ENCODE measurements at places on chromosomes 5 and 9.

DNA sequence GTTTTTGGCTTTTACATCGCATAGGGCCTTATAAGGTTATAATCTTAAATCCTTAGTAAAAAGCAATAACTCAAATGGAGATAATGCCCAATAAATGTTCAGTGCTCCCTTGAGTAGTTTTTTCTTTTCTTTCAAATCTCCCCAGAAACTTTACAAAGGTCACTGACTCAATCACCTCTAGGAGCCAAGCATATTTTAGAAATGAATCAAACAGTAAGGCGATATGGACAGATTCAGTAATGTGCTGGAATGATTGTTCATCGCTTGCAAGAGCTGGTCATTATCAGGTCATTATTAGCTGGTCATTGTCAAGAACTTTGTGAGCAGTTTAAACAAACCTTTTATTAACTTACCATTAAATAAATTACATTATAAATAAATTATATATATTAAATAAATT, 130.4 kb upstream of the SLIT3 start:
- no peak for DNase-seq

DNA sequence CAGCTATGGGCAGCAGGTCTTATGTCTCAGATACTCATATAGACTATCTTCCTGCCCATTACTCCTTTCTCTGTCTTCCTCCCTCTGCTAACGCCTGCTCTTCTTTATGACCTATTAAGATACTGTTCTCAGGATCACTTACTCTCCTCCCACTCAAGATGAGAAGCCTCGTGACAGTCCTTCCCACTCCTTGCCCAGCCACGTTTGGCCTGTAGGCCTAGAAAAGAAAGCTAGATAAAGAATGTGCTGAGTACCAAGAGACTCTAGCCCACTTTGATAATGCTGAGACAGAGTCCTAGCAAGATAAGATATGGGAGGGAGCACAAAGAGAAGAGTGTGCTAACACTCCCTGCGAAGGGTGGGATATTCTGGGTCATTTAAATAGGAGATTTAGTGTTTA, 6.8 kb upstream of the DENND4C start:
- DNase-seq = no peak

DNA sequence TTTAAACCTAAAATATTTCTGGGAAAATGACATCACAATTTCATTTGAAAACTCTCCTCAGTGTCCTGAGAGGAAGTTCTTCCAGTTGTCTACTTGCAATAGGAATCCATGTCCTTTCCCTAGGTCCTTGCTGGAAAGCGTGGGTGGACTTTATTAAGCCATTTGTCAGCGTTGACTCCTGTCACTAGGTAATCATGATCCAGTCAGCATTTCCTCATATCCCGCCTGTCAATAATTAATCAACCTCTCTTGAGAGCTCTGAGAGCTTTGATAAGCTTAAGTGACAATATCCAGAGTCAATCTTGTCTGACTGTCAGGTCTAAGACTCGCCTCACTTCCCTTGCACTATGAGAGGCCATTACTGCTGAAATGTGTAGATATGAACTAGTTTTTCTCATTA, 107.2 kb upstream of the SLIT3 start:
- DNase-seq = no peak

DNA sequence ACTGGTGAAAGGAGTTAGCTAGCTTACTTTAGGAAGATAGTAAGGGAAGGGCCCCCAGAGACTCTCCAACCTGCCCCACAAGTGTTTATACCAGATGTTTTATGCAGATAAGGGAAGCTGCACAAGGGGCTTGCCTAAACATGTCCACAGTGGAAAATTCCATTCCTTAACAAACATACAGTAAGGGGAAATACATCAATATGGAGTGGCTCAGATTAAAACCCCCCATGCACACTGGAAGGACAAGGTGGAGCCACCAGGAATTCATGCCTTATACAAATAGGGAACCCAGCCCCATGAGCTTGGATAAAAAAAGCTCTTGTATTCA, 106.3 kb upstream of the GPBP1 start:
- no peak for DNase-seq

GRCh38 chr5:174798551-174798951, 74.2 kb downstream of the MSX2 start:
- DNase-seq = no peak

DNA sequence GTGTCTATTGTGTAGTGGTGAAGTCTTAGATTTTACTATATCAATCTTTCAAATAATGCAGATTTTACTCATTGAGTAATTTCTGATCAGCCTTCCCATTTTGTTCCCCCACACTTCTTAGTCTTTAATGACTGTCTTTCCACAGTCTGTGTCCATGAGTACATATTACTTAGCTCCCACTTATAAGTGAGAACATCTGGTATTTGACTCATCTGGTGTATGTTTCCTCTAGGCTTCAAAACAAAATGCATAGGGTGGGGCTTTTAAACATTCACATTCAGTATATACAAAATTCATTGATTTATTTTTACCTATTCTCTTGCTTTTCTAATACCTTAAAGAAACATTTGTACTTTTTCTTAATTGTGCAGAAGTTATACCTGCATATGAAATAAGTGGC, 513.0 kb downstream of the MTRR start:
- DNase-seq = no peak

DNA sequence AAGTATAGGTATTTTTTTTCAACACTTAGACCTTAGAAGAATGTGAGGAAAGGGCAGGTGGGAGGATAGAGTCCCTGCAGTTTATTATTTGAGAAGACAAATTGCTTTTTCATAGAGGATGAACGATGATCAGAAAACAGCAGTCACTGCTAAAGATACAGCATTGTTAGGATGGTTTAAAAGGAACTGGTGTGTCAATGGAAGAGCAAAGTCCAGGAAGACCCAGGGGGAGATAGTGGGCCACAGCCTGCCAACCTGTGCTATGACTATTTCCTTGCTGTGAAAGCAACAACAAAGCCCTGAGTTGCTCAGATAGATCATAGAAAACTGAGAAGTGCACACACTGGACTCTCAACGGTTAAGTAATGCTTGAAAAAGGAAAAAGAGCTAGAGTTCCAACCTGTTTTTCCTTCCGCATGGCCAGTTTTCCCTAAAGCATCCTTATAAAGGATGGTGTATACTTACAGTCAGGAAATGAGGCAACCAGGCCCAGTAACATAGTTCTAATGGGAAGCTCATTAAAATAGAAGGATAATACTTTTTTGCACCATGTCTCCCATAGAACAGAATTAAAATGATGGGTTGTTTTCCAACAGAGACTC, 153.8 kb downstream of the CEMIP2 start:
- no peak for DNase-seq

DNA sequence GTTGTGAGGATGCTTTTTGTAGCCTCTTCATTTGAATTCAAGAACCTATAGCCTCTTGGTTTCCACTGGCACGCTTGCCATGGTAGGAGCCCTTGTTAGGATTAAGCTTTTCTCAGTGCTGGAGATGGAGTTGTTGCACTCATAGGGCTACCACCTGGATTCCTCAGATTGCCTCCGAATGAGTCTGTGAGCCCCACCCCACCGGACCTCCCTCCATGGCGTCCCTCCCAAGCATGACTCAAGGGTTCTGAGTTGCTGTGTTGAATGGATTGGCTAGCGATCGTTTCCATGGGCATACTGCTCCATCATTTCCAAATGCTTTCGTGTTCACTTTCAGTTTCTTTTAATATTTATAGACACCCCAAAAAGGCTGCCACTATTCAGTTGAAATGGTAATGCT, 69.9 kb downstream of the DAPK1 start:
- no peak for DNase-seq

- no peak for DNase-seq
Measured at GRCh38 chr5:137296213-137296781, 202.8 kb downstream of the SPOCK1 start.

DNA sequence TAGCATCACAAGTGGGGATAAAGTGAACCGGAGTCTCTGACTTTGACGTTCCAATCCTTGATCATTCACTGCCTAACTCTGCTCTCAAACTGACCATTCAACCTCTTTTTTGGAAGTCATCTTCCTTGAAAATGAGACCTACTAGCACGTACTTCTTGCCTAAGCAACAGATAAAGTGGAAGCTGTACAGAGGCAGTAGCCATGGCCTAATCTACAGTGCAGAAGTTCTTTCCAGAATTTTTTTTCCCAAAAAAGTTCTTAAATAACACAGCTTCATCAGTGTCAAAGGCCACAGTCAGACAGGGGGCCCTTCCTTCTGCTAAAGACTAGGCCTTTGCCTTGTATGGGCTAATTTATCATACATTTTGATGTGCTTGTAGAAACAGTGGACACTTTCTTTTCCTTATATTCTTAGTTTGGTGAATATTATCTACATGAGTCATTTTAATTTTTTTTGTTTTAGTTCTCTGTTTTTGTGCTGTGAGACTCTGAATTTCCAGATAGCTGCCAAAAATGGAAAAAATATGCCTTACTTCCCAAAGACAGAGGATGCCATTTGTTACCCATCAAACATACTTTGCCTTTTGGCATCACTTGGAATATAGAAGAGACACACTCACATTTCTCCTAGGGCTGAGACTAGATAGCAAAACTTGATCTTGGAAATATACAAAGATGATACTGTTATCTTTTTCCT, 96.3 kb upstream of the VCAN start:
- no peak for DNase-seq

- DNase-seq = no peak
Measured at GRCh38 chr5:73445665-73446630, 2.6 kb downstream of the FOXD1 start.

GRCh38 chr9:8252445-8252844, 452.9 kb upstream of the DMAC1 start:
- no peak for DNase-seq

- no peak for DNase-seq
Measured at GRCh38 chr9:95250462-95251221, 66.9 kb downstream of the FANCC start.

GRCh38 chr9:20559231-20559890, 62.9 kb downstream of the MLLT3 start:
- no peak for DNase-seq

DNA sequence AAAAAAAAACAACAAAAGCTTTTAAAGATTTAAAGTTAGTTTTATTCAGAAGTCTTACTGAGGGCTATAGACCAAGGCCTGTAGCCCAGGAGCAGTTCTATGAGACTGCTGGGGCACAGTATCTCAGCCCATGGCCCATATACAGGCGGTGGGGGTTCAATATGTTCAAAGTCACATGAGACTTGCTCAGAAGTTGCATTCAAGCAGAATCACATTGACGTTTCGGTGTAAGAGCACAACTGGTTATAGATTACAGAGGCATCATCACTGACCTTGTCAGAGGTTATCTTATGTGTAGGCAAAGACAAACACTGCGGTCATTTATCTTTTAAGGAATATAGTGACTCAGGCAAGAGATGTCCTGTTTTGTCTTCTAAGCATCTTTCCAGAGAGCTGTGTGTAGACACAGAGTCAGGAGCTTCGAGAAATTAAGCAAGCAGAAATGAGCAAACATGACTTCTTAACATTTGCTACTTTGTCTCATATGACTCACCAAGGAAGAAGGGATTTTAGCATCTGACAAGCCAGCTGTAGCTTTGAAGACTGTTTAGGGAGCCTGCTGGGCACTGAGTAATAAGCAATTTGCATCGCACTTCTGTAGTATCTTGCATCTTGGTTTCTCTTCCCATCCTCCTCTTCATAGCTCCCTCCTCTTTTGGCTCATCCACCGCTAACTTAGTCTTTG, 12.9 kb upstream of the F2RL1 start:
- no peak for DNase-seq

GRCh38 chr5:126801992-126802294, 25.0 kb downstream of the LMNB1 start:
- no peak for DNase-seq

- no peak for DNase-seq
Measured at GRCh38 chr9:78698371-78698770, 401.4 kb downstream of the PSAT1 start.

GRCh38 chr5:16588434-16589214, 28.2 kb downstream of the RETREG1 start:
- no peak for DNase-seq

- DNase-seq = no peak
Measured at GRCh38 chr9:33161011-33161588, 6.0 kb downstream of the B4GALT1 start.

GRCh38 chr5:73999297-73999696, 373.3 kb downstream of the ARHGEF28 start:
- DNase-seq = no peak

DNA sequence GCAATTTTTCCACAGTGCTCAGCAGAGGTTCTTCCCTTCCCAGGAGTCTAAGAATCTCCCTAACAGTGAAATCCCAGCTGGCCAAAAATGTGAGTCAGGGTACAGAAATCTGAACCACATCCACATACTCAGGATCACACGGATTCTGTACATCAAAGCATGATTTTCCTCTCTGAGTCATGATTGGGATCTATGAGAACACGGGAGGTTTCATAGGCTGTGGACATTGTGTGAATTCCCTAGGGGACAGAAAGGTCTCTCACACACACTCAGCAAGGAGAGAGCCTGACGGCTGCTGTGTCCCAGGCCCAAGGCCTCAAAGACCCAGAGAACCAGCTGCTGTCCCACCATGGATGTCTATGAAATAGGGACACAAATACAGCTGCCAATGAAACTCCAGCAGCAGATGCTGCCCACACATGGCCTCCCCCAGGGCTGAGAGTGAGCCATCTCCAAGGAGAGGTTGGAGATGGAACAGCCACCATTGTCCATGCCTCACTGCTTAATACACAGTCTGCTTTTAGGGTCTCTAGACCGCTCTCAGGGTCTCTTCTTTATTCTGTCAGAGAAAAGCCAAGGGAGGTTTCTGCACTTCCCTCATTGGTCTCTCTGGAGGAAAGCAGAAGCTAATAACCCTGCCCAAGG, 102.7 kb downstream of the ADAMTS12 start:
- DNase-seq = no peak

DNA sequence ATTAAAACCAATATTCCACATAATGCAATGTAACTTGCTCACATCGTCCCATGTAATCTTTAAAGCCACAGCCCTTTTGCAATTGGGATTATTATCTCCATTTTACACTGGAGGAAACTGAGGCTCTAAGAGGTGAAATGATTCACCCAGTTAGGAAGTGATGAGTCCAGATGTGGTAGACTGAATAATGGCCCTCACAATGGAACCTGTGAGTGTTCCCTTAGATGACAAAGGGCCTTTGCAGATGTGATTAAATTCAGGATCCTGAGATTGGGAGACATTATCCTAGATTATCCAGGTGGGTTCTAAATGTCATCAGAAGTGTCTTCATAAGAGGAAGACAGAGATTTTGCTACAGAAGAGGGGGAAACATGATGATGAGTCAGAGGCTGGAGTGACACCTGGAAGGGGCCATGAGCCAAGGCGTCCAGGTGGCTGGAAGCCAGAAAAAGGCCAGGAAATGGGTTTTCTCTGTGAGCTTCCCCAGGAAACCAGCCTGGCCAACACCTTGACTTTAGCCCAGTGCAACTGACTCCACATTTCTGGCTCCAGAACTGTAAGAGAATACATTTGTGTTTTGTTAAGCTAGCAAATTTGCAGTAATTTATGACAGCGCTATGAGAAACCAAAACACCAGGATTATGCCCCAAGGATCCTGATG, 139.1 kb downstream of the KCNIP1 start:
- DNase-seq = no peak

GRCh38 chr9:34384368-34385165, 7.9 kb upstream of the MYORG start:
- DNase-seq = no peak

Data from stimulated activated CD8-positive, alpha-beta memory T cell treated with anti-CD3 and anti-CD28 coated beads, Interleukin-12 subunit alpha, Interleukin-12 subunit beta, amount 100 ng/mL, for 1 hour (primary cell).